ENCODE measurements at places on chromosomes 6 and 20. TPM values are rescaled to one million over a fixed set of nuclear protein-coding genes. Genes with fewer than 3 reads are reported as not detected.
A peak's percentile ranks its signal among the peaks of the same experiment; 100 is the strongest.

DNA sequence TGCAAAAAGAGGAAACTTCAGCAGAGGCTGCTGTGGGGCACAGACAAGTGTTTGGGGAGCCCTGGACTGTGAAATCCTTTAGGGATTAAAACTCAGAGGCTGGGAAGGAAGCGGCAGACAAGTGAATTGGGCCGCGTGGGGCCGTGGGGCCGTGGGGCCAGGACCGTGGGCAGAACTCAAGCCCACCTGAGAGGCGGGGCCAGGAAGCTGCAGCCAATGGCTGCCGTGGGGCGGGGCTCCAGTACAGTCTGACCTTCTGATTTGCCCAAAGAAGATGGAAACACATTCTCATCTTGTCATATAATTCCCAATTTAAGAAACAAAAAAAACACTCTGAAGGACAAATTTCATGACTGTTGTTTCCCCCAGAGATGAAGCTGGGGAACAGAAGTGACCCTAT lies 55.4 kb downstream of the ANKRD60 start:
- no peaks in the 10 kb centered on the region for H3K4me1 ChIP-seq
- no peak overlapping the region for H3K27ac ChIP-seq
- no peaks in the 10 kb centered on the region for H3K27me3 ChIP-seq
- no peak for DNase-seq

Gene MTFR2
- total RNA-seq: 11.8 TPM

DNA sequence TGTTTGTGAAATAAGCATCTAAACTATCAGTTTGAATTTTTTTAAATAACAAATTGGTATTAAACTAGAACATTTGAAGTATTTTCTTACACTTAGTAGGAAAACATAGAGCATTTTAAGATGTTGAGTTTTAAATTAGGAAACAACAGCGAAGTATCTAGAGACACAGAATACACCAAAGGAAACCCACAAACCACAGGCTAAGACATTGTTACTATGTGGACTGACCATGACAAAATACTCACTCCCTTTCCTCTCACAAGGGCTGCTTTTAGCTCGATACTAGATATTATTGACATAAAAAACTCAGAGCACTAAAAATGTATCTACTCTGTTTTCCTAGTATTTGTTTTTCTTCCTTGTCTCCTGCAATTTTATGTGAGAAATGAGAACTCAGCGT lies 266.0 kb upstream of the CITED2 start:
- H3K27ac ChIP-seq: no peak overlapping the region
- no peak overlapping the region for H3K4me3 ChIP-seq
- no peaks in the 10 kb centered on the region for H3K27me3 ChIP-seq
- H3K4me1 ChIP-seq: no peaks in the 10 kb centered on the region
- H3K36me3 ChIP-seq: no peaks in the 10 kb centered on the region

DNA sequence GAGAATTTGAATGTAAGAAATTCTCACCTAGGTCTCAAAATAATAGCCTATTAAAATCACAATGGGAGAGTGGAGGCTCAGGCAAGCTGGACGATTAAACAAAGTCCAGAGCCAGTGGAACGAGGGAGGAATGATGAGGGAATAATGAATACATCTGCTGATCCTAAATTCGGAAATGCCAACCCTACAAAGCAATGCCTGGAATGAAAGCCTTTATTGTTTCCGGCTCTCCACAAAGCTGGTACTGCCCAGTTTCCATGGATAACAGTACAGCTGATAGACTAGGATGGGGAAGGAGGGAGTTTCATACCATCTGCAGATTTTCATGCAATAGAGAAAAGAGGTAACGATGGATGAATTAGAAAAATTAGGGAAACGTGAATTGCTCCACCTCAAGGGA lies 356.1 kb downstream of the CBLN4 start:
- H3K4me3 ChIP-seq: no peak overlapping the region
- no peak overlapping the region for H3K27ac ChIP-seq
- no peaks in the 10 kb centered on the region for H3K27me3 ChIP-seq
- no peaks in the 10 kb centered on the region for H3K4me1 ChIP-seq
- no peak for DNase-seq

- H3K4me1 ChIP-seq: no peaks in the 10 kb centered on the region
- H3K36me3 ChIP-seq: no peaks in the 10 kb centered on the region
- no peak for DNase-seq
These were observed 117.0 kb upstream of the OGFRL1 start for GRCh38 chr6:71171497-71172070.

GRCh38 chr6:137951064-137951597 lies 84.1 kb downstream of the TNFAIP3 start:
- H3K4me3 ChIP-seq: no peak overlapping the region
- no peak overlapping the region for H3K27ac ChIP-seq
- no peaks in the 10 kb centered on the region for H3K27me3 ChIP-seq
- H3K36me3 ChIP-seq: peaks cover 3% of the 10 kb centered on the region
- no peaks in the 10 kb centered on the region for H3K4me1 ChIP-seq
- no peak for DNase-seq

GRCh38 chr6:149164199-149164750 lies 153.2 kb upstream of the TAB2 start:
- H3K27me3 ChIP-seq: no peaks in the 10 kb centered on the region
- H3K4me1 ChIP-seq: no peaks in the 10 kb centered on the region
- no peak overlapping the region for H3K4me3 ChIP-seq
- no peak for DNase-seq

GRCh38 chr20:24732076-24732475 lies 217.0 kb upstream of the CST7 start:
- H3K27ac ChIP-seq: no peak overlapping the region
- H3K4me3 ChIP-seq: no peak overlapping the region
- no peaks in the 10 kb centered on the region for H3K36me3 ChIP-seq
- H3K27me3 ChIP-seq: no peaks in the 10 kb centered on the region
- H3K4me1 ChIP-seq: no peaks in the 10 kb centered on the region

GRCh38 chr20:43243672-43244269 lies 54.1 kb upstream of the PTPRT start:
- H3K36me3 ChIP-seq: no peaks in the 10 kb centered on the region
- DNase-seq: peak; percentile 53
- H3K4me3 ChIP-seq: no peak overlapping the region

Gene CST7
- total RNA-seq: not detected

DNA sequence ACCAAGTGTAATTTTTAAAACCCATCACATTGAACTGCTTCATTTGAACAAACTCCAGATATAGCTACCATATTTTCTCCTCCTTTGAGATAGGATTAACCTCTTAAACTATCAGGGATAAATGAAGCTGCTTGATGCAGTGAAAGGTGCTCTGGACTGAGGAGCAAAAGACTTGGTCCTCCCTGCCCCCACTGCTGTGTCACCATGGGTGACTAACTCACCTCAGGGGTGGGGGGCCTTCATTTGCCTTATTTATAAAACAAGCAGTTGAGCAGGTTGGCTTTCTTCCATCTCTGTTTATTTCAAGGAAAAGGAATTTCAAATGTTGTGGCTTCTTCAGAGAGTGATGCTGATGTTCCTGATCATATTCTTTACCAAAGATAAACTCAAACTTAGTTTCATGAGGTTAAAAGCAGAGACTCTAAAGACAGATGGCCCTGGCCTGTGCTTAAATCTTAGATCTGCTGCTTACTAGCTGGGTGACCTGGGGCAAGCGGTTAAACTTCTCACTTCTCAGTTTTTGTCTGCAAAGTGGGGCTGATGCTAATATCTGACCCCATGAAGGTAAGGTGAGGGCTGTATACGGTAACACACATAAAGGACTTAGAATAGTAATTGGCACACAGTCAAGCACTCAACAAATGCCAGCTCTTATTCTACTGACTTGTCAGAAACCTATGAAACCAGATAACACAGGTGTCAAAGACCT lies 50.5 kb downstream of the FHL5 start:
- no peak for DNase-seq
- H3K4me3 ChIP-seq: no peak overlapping the region
- no peaks in the 10 kb centered on the region for H3K4me1 ChIP-seq
- no peaks in the 10 kb centered on the region for H3K27me3 ChIP-seq
- no peak overlapping the region for H3K27ac ChIP-seq

DNA sequence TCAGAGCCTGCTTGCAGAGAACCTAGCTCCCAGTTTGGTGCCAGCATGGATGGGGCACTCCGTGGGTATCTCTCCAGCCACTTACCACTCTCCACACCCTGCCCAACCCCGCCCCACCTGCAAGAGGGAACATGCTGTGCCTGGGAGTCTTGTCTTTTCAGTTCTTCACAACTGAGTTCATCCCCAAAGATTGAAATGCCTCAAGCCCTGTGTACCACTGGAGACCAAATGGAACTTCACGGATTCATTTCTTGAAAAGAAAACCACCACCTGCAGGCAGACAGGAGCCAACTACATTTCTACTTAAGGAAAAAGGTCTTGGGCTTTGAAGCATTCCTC lies 50.1 kb downstream of the TRERF1 start:
- H3K27me3 ChIP-seq: no peaks in the 10 kb centered on the region
- H3K36me3 ChIP-seq: peaks cover 4% of the 10 kb centered on the region
- no peak for DNase-seq
- H3K4me3 ChIP-seq: no peak overlapping the region
- H3K27ac ChIP-seq: no peak overlapping the region

- H3K4me1 ChIP-seq: no peaks in the 10 kb centered on the region
- H3K4me3 ChIP-seq: no peak overlapping the region
- H3K27ac ChIP-seq: no peak overlapping the region
- DNase-seq: no peak
These were observed 65.3 kb downstream of the TRPC4AP start for GRCh38 chr20:35027301-35027700.

DNA sequence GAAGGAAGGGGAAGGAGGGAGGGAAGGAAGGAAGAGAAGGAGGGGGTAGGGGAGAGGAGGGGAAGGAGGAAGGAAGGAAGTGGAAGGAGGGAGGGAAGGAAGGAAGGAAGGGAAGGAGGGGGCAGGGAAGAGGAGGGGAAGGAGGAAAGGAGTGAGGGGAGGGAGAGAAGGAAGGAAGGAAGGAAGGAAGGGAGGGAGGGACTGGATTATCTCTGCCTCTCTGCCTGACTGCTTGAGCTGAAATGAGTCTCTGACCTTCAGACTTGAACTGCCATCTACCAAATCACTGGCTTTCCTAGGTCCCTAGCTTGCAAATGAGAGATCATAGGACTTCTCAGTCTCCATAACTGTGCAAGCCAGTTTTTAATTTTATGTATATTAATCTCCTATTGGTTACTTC lies 436.8 kb downstream of the PREX1 start:
- no peaks in the 10 kb centered on the region for H3K27me3 ChIP-seq
- no peak overlapping the region for H3K27ac ChIP-seq
- H3K36me3 ChIP-seq: peaks cover 6% of the 10 kb centered on the region
- H3K4me1 ChIP-seq: no peaks in the 10 kb centered on the region
- no peak for DNase-seq

- H3K27ac ChIP-seq: no peak overlapping the region
- no peak overlapping the region for H3K4me3 ChIP-seq
- H3K4me1 ChIP-seq: peaks cover 3% of the 10 kb centered on the region
- peaks cover 2% of the 10 kb centered on the region for H3K36me3 ChIP-seq
- DNase-seq: no peak
These were observed 32.0 kb upstream of the SUMO4 start for GRCh38 chr6:149368065-149368464.

Gene TLDC2
- not detected for total RNA-seq

GRCh38 chr6:36025260-36025931 lies 955 bp upstream of the SLC26A8 start:
- H3K4me1 ChIP-seq: peaks cover 2% of the 10 kb centered on the region
- H3K27me3 ChIP-seq: no peaks in the 10 kb centered on the region
- DNase-seq: no peak
- H3K4me3 ChIP-seq: peak overlapping the region; percentile 12
- no peak overlapping the region for H3K27ac ChIP-seq

DNA sequence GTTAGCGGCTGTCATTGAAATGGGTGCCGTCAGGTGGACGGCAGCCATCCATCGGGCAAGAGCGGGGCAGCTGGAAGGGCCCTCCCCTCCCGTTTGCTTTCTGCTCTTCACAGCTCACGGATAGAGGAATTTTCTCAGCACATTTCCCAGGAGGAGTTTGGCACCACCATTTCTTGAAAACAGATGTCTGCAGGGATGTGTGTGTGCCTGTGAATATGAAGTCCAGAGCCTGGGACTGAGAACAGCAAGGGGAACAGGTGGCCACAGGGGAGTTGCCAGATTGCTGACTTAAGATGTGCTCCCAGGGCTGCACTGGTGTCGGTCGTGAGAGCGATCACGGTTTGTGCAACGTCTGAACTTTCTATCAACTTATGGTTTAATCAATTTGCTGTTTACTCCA lies 22.1 kb upstream of the ECI2 start:
- no peak overlapping the region for H3K27ac ChIP-seq
- no peaks in the 10 kb centered on the region for H3K4me1 ChIP-seq
- H3K4me3 ChIP-seq: no peak overlapping the region
- H3K36me3 ChIP-seq: no peaks in the 10 kb centered on the region
- no peak for DNase-seq

Gene TUBB1
- total RNA-seq: not detected

GRCh38 chr6:98777762-98778161 lies 56.6 kb upstream of the POU3F2 start:
- no peaks in the 10 kb centered on the region for H3K36me3 ChIP-seq
- no peak for DNase-seq
- no peaks in the 10 kb centered on the region for H3K27me3 ChIP-seq
- H3K27ac ChIP-seq: no peak overlapping the region
- no peaks in the 10 kb centered on the region for H3K4me1 ChIP-seq

- H3K36me3 ChIP-seq: no peaks in the 10 kb centered on the region
- no peak overlapping the region for H3K27ac ChIP-seq
- H3K27me3 ChIP-seq: no peaks in the 10 kb centered on the region
- H3K4me1 ChIP-seq: peaks cover 8% of the 10 kb centered on the region
- no peak for DNase-seq
These were observed 10.1 kb upstream of the ITPR3 start for GRCh38 chr6:33610779-33611732.

- H3K4me1 ChIP-seq: no peaks in the 10 kb centered on the region
- H3K4me3 ChIP-seq: no peak overlapping the region
- no peak overlapping the region for H3K27ac ChIP-seq
- DNase-seq: no peak
These were observed 87.8 kb downstream of the KIF16B start for GRCh38 chr20:16485401-16485800.

- DNase-seq: no peak
- H3K4me3 ChIP-seq: no peak overlapping the region
- no peaks in the 10 kb centered on the region for H3K27me3 ChIP-seq
- H3K4me1 ChIP-seq: no peaks in the 10 kb centered on the region
- H3K27ac ChIP-seq: no peak overlapping the region
These were observed 158.3 kb downstream of the EYA4 start for GRCh38 chr6:133399426-133399825.

- H3K27me3 ChIP-seq: no peaks in the 10 kb centered on the region
- DNase-seq: no peak
- no peak overlapping the region for H3K4me3 ChIP-seq
- no peak overlapping the region for H3K27ac ChIP-seq
These were observed 21.4 kb downstream of the EDEM2 start for GRCh38 chr20:35125753-35126152.

- DNase-seq: no peak
- no peaks in the 10 kb centered on the region for H3K4me1 ChIP-seq
- H3K4me3 ChIP-seq: no peak overlapping the region
- no peaks in the 10 kb centered on the region for H3K36me3 ChIP-seq
- no peak overlapping the region for H3K27ac ChIP-seq
These were observed 56.3 kb upstream of the FAM184A start for GRCh38 chr6:119134752-119135151.

All from H9 (cell line).